ENCODE measurements at places on chromosomes 5 and 9.

DNA sequence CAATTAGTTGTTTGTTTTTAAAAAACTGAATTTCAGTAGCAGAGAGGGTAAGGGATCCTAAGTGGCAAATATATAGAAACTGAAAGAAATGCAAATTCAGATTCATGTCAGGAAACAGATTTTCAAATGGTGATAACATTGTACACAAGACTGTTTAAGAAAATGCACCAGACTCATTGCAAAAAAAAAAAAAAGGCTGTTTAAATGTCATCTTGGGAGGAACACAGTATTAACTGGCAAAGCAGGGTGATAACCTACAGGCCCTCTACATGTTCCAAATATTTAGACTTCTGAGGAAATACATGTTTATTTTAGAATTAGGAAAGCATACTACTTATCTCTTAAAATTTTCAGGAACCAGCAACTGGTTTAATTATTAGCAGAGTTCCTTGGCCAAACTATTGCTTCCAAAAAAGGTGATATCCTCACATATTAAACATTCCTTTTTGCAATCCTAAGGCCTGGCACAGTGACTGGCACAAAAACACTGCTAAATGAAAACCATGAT lies 114.5 kb downstream of the TSSK1B start:
- DNase-seq, result no peak

GRCh38 chr5:21071986-21072385 lies 1084.0 kb upstream of the CDH18 start:
- DNase-seq, result no peak

- DNase-seq, result no peak
Observed at GRCh38 chr9:71308454-71308853, 187.0 kb upstream of the TRPM3 start.

DNA sequence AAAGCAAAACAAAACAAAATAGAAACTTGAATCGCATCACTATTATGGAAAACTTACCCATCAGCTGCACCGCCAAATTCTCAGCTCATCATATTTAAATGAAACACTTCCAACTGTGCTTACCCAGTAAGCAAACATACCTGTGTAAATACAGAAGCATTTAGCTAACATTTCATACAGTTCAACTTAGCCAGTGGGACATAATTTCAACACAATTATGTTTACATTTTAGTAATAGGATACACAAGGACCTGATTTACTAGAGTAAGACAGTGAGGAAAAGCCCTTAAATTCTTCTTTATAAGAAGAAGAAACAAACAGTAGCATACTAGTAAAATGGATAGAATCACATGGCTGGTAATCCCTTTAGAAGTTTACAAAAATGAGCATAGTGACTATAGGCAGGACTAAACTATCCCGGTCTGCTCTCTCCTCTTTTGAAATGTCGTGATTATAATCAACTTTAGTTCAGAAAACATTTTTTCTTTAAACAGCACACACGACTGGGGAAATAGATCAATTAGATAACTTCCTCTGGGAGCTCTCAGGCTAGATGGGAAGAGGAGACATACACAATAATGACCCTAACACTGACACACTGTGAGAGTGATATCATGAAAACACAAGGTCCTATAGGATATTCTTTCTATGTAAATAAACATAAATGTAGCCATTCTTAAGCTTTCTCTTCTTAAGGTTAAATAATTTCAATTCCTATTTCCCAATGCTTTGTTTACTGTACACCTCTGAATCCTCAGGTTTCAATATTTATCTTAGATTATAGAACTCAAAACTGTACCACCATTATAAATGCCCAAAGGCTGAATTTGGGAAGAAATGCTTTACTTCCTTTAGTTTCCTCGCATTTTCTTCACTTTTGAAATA lies 15.9 kb upstream of the CDC20B start:
- DNase-seq, result no peak

GRCh38 chr9:114616684-114617520 lies 5.8 kb downstream of the TMEM268 start:
- DNase-seq, result no peak
